NCI-H524 (cell line): ENCODE measurements at places on chromosomes 13 and 19.

- no peak for DNase-seq
Observed at GRCh38 chr13:44415815-44416214, 42.2 kb downstream of the SERP2 start.

DNA sequence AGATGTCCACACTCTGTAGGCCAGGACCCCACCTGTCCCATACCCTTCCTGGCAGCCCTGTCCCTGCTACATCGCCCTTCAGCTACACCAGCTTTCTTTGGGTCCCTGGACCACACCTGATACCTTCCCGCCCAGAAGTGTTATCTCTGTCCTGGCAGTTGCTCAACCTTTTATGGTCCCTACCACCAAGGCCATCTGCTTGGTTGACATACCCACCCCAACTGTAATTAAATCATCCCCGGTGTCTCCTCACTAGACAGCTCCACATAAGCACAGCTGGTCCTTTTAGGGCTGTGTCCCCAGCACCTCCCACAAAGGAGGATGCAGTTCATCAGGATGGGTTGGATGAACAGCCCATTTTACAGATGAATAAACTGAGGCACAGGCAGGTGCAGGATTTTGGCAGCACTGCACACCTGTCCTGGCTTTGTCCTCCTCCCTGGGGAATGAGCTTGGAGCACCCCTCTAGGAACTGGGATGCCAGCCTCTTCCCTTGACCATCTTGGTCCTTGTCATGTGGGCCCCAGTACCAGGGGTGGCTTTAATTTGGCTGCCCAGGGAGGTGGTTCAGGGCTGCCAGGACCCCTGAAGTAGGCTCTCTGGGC is 12.9 kb downstream of the NACC1 start:
- no peak for DNase-seq

DNA sequence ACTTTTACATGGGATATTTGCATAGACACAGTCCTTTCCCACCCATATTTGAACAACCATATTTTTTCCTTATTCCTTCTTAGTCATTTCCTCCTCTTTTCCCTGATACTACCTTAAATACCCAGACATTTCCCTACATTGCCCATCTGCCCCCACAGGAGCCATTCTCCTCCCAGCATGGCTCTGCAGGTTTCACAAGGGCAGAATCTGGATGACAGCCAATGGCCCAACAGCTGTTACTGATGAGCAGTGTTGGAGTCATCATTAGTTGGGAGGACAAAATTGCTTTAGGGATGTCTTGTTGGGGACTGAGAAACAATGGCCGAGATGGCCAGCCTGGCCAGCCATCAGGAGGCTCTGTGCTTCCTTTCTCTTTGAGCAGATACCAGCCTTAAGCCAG is 209.5 kb downstream of the KLF5 start:
- peak; percentile 54 for DNase-seq

DNA sequence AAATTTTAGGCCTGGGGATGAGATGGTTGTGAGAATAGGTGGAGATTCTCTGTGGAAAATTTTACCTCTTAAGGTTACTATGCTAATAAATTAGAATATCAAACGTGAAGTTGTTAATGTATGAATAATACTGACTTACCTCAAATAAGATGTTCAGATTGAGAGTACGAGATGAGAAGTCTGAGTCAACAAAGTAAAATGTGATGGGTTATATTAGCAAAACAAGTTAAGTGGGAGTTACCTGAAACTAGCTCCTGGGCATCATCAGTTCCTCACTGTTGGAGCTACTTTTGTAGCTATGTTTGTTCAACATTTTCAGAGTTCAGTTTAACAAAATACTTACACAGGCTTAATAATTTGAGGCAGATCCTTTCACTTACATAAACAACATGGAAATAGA is 108.6 kb downstream of the PIBF1 start:
- DNase-seq = no peak

DNA sequence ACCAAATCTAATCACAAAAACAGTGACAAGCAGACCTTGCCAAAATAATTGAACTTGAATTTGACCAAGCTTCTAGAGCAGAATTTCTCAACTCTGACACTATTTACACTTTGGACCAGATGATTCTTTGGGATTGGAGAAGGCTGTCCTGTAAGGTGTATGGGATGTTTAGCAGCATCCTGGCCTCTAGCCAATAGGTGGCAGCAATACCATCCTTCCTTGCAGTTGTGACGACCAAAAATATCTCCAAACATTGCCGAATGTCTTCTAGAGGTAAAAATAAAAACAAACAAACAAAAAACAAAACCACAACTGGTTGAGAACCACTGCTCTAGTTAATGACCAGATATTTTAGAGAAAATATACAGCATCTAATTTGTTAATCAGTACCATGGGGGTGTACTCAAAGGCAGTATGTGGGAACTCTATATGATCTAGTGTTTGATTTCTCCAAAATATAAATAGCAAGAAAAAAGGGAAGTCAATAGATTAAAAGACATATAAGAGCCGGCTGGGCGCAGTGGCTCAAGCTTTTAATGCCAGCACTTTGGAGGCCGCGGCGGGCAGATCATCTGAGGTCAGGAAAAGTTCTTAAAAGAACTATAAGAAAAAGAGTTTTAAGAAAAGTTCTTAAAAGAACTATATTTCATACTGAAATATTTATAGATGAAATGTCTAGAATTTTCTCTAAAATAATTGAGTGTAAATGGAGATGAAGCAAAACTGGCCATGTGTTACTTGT is 60.9 kb upstream of the ZNF527 start:
- peak; percentile 43 for DNase-seq

GRCh38 chr19:13313875-13314274 is 163.7 kb downstream of the IER2 start:
- DNase-seq = no peak

DNA sequence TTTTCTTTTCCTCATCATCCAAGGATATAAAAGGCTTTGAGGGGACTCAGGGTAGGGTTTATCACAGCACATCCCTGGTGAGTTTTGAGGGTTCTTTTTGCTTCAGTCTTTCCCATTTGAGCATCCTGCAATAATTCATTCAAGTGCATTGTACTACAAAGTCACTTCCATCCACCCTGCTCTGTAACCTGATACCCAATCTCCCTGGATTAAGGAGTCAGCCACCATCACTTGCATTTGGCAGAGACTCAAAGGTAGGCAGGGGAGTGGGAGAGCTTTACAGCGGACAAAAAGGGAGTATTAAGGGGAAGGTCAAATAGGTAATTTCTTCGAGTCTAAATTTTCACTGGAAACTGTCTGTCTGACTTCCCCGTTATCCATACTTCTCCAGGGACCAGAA is 216.1 kb upstream of the TMTC4 start:
- DNase-seq = peak; percentile 70

GRCh38 chr13:24251525-24251924 is 57.9 kb upstream of the C1QTNF9 start:
- no peak for DNase-seq

DNA sequence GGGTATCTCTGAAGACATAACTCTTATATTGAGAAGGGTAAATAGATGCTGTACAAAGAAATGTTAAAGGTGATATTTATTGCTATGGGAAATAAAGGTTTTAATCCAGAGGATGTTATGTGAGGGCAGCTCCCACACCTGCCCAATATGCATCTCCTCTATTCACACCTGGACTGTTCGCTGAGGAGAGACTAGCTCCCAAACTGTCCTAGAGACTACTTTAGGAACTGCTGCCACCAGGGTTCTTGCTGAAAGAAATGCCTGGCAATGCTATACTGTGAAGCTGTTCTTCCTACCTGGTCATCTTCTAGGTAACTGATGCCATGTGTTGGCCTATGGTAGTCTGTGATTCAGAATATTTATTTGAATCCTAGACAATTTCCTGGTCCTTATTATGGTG is 1421.5 kb upstream of the SPRY2 start:
- DNase-seq = no peak

- DNase-seq = no peak
Observed at GRCh38 chr19:16018801-16019551, 57.3 kb upstream of the TPM4 start.

GRCh38 chr19:8460516-8461298 is 15.9 kb downstream of the HNRNPM start:
- DNase-seq = no peak
